ENCODE measurements at places on chromosomes 16 and 17.

DNA sequence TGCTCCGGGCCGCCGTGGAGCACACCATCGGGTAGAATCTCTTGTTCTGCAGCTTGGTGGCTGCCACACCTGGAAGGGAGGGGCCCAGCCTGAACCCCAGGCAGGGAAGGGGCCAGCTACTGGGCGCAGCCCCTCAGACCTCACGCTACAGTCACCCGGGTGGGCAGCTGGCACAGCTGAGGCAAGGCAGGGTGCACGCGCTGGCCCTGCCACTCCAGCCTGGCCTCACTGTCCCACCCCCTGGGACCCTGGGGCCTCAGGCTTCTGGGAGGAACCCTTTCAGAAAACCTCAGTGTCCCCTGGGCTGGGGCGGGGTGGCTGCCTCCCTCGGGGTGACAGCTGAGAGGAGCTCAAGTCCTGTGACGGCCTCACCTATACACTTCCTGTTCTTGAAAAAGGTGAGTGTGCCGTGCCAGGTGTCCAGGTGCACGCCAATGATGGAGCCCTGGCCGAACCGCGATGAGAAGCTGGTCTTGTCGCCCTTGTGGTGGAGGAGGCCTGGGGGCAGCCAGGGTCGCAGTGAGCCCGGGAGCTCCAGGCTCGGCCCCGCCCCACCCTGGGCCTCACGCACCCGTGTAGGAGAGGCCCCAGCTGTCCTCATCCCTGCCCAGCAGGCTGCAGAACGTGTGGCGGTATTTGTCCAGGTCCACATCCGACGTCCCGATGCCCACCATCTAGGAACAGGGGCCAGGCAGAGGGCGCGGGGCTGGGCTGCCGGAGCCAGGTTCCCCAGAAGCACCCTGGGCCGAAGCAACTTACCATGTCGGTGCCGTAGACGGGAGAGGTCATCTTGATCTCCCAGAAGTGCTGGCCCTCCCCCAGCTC is 4.7 kb upstream of the MRPS34 start:
- no peak for DNase-seq

- no peak for DNase-seq
Measured at GRCh38 chr17:1966274-1967086, 58.7 kb downstream of the RTN4RL1 start.

DNA sequence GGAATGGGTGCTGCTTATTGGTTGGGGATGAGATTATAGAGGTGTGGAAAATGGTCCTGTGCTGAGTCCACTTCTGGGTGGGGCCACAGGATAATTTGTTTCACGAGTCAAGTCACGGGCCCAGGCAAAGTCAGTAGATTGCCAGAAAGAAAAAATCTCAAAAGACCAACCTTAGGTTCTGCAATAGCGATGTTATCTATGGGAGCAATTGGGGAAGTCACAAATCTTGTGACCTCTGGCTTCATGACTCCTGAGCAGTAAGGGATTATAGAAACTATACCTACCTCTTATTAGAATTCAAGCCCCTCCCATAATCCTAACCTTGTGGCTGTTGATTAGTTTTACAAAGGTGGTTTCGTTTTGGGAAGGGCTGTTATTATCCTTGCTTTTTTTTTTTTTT is 31.4 kb downstream of the WWP2 start:
- no peak for DNase-seq

- peak; percentile 13 for DNase-seq
Measured at GRCh38 chr16:86219655-86220445, 290.5 kb upstream of the FOXF1 start.

DNA sequence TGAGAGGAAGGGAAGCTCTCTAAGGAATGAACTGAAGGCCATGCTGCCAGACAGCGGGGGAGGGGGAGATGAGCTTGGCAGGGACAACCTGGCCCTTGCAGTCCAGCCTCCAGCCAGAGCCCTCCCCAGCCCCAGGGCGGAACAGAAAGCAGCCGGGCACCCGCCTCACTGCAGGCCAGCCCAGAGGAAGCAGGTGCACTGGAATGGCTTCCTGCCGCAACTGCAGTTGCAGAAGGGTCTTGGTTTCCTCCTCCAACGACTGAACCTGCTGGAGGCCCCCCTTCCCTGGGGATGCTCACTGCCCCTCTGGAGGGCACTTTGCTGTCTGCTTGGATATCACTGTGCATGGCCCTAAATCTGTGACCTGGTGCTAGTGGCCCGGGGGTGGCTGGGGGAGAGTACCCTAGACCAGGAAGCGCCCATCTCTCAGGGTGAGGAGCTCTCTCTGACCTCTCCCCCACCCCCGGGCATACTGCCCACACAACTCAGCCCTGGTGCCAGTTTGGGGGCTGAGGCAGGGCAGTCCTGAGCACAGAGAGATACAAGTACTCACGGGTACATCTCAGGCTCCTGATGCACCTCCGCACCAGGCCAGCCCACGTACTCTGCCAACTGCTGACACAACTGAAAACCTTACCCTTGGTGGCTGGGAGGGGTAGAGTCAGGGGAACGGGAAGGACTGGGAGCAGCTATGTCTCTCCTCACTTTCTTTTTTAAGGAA is 41.1 kb downstream of the MYO18A start:
- no peak for DNase-seq

- DNase-seq = no peak
Measured at GRCh38 chr17:35778641-35779196, 16.7 kb downstream of the MMP28 start.

- peak; percentile 73 for DNase-seq
Measured at GRCh38 chr17:40809721-40810421, 10.1 kb upstream of the KRT28 start.

- peak; percentile 56 for DNase-seq
Measured at GRCh38 chr17:64160378-64160777, 30.4 kb upstream of the ERN1 start.

DNA sequence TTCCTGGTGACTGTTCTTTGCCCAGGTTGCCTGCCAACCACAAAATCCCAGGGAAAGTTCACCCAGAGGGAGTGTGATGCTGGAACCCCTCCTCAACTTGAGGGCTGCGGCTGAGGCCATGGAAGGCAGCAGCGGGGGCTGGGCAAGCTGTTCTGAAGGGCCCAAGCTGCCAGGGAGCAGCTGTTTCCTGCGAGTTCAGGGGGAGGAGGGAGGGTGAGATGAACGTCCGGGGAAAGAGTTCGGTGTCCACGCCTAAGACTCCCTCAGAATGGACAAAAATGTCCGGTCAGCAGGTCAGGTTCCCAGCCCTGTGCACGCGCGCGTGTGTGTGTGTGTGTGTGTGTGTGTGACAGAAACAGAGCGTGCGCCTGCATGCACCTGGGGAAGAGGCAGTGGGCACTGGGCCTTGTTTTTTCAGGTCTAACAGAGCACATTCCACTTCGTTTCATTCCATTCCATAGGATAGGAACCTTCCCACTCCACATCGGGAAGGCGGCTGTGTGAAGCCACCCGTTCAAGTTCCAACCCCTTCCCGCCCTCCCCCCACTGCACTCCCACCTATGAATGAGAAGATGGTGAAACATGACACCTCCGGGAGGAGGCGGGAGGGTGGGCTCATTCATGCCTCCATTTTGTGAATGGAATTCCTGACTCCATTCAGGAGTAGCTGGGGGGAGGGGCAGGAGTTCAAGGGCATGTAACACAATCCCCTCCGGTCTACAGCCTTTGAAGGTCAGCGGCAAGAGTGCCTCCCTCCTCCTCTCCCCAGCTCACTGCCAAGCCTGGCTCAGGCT is 15.7 kb downstream of the ETV4 start:
- DNase-seq = peak; percentile 94

GRCh38 chr16:53556521-53556920 is 53.5 kb upstream of the AKTIP start:
- no peak for DNase-seq

GRCh38 chr17:6797718-6798351 is 21.8 kb downstream of the FBXO39 start:
- DNase-seq = no peak

DNA sequence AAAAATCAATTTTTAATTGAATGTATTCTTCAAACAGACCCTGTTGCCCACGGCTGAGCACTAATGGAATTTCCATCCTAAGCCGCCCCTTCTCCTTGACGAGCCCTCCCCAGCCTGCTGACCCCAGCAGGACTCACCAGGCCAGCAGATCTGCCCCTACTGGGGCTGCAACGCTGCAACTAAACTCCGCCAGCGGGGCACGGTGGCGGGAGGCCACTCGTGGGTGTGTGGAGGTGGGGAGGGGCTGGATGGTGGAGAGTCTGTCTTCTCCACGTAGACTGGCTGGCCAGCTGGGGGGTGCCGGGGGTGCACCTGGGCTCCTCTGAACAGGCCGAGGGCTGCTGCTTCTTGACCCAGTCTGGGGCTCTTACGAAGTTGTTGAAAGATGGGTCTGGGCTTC is 67.8 kb downstream of the ENGASE start:
- DNase-seq = no peak

- DNase-seq = no peak
Measured at GRCh38 chr17:73783945-73784603, 139.8 kb upstream of the SDK2 start.

GRCh38 chr17:39617446-39618245 is 9.1 kb upstream of the PPP1R1B start:
- DNase-seq = peak; percentile 58

DNA sequence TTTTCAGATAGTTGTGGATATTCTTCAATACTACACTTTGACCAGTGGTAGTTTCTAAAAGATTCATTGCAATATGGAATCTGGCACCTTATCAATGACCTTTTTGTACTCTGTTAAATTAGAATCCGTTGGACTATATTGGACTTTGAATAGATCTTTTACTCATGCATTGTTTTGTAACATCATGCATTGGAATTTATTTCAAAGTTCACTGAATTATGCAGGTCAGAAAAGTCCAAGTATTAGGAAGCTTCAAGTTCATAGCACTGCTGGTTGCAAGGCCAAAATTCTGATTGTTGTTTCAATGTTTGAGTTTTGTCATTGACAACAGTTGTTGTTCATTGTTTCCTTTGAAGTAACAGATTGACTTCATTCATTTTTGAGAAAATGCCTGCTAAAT is 7.9 kb upstream of the DHRS11 start:
- no peak for DNase-seq

DNA sequence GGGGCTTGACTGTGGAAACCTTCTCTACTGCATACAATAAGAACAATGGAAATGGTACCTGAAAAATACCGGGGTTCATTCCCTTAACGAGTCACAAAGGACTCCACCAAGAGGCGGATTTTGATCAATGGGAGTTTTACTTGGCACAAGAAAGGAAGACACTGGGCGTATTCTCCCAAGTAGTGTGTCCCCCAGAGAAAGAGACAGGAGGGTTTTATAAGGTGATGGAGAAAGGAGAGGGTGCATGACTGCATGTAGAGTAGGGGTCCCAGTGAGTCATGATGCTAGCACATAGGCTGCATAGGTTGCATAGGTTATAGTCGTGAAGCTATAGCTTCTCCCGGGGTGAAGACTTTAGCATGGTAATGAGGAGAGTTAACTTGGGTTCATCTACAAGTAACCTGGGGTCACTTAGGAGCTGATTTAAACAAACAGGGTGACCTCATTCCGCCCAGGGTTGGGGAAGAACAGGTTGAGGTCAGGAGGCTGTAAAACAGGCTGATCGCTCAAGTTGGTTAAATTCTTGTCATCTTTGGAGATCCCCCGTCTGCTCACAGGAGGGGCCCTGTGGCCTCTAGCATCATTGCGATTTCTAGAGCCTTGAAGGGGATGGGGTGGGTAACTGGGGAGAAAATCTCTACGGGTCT is 1.5 kb downstream of the MPV17L start:
- DNase-seq = no peak

DNA sequence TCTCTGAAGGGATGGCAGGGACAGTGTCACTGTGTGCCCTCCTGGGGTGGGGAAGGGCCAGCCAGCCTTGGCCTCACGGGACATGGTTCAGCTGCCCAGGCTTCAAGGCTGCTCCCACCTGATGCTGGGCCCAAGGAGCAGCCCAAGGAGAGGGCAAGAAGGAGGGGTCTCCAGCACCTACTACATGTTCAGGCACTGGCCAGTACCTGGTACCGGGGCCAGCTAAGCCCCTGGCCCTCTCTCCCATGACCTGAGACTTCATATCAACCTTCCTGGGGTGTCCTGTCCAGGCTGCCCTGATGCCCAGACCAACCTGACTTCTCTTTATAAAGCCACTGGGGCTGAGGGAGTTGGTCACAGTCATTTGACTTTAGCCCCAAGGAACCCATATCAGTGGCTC is 1.3 kb downstream of the USH1G start:
- no peak for DNase-seq

DNA sequence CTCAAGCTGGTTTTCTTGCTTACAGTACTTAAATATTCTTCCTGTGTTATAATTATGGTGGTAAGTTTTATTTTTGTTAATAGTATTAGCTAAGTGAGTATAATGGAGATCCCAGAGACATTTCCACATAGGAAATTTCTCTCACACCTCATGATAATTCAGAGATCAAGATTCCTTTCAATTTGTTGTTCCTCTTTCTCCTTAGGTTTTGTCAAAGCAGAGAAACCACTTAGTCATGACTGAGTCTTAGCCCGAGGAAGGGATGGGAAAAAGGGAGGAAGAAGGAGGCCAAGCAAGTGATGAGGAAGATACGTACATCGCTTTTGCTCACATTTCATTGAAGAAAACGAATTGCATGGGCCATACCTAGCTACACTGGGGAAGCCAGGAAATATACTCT is 18.4 kb downstream of the ESRP2 start:
- no peak for DNase-seq

DNA sequence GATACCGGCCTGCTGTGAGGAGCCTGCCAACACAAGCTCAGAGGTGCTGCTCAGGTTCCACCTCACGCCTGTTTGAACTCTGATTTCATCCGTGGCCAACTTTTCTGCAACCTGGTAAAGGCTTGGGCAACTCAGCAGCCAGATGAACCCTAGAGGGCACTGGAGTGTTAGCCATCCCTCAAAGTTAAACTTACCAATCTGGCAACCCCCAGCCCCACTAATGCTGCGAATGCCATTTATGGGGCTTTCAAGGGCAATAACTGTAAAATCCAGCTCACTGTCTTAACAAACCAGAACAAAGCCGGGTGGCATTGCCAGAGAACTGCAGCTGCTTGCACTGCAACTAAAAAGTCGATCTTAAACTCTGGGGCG is 105.5 kb downstream of the AXIN2 start:
- peak; percentile 17 for DNase-seq

- no peak for DNase-seq
Measured at GRCh38 chr17:3926860-3927627, 10.8 kb upstream of the P2RX1 start.

- DNase-seq = no peak
Measured at GRCh38 chr17:72766761-72767356, 325.6 kb downstream of the SLC39A11 start.

DNA sequence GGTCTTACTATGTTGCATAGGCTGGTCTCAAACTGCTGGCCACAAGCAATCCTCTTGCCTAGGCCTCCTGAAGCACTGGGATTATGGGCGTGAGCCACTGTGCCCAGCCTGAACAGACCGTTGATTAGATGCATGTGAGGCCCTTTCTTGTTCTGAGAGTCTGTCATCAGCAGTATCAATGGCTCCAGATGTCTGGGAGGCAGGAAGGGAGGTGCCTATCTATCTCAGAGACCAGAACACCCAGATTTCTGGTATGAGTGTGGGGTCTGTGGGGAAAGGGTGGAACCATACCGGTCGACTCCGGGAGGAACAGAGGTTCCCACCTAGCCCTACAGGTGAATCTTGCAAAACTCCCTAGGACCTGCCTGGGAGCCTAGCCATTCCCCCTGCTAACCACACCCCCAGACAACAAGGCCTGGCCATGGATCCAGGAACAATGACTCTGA is 71.7 kb downstream of the PRKCB start:
- no peak for DNase-seq

- DNase-seq = peak; percentile 71
Measured at GRCh38 chr17:31907342-31907962, 5.9 kb upstream of the UTP6 start.

- DNase-seq = no peak
Measured at GRCh38 chr16:87295259-87295658, 21.9 kb downstream of the C16orf95 start.

Data from fibroblast of skin of right biceps (primary cell).